DMS 273 treated with DMSO at 0.1 percent for 48 hours (cell line): ENCODE measurements at places on chromosomes 3 and 15.
A peak's percentile ranks its signal among the peaks of the same experiment; 100 is the strongest.

GRCh38 chr15:45402955-45403877 lies 24.9 kb upstream of the GATM start:
- DNase-seq: no peak

DNA sequence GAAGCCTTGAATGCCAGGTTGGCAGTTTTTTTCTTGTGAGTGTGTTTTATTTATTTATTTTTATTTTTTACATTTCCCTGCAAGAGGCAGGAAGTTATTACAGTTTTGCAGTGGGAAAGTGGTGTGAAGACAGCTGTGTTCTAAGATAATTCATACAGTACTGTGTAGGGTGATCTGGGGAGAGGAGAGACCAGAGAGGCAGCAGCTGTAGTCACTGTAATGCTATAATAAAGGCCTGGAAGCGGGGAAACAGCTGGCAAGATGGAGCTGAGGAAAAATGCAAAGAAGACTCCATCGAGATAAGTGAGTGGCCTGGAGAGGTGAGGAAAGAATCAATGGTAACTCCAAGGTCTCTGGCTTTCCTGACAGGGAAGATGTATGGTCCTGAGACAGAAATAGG lies 23.1 kb downstream of the CNTN3 start:
- no peak for DNase-seq

DNA sequence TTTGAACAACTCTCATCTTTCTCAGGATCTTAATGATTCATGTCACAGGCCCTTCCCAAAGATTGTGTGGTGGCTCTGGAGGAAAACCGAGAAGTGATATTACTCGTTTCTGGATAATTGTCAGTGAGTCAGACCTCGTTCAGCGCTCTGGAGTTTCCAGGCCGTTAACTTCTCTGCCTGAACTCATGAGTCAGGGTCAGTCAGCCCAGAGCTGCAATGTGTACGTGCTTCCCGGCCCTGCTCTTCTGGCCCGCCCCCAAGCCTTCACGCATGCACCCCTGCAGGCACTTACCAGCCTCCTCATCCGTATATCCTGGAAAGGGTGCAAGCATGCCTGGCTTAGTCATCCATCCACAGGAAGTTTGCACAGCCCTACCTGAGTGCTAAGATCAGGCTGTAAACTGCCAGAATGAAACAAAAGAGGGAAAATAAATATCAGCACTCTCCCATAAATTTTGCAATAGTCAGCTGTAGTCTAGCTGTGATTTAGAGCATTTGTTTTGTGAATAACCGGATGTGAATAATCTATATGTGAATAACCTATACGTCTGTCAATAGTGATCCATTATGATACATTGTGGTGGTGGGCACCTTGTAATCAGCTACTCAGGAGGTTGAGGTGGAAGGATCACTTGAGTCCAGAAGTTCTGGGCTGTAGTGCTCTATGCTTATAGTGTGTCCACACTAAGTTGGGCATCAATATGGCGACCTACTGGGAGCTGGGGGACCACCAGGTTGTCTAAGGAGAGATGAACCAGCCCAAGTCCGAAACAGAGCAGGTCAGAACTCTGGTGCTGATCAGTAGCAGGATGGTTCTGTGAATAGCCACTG lies 35.3 kb upstream of the SEMA4B start:
- DNase-seq: peak; percentile 17

GRCh38 chr3:177468331-177468730 lies 271.0 kb upstream of the TBL1XR1 start:
- no peak for DNase-seq

DNA sequence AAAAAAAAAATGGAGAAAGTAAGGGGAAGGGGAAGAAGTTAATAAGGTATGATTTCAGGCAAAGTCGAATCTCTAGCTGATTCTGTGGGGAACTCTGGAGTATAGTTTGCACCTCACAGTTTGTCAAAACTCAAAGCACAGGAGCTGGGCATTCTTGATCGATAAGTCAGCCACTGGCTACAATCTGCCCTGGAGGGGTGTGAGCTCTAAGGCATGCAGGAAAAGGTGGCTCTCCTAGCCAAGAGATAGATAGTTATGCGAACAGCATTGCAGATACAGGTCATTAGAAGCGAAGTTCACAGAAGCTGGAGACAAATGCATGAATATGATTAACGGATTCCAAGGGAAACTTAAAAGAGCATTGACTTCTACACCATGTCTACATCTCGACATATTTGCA lies 952.6 kb downstream of the AGBL1 start:
- DNase-seq: no peak

GRCh38 chr15:63986751-63987341 lies 59.4 kb downstream of the DAPK2 start:
- DNase-seq: no peak

- no peak for DNase-seq
Measured at GRCh38 chr3:23809840-23810342, 4.1 kb downstream of the UBE2E1 start.

- no peak for DNase-seq
Measured at GRCh38 chr15:34889476-34889875, 80.1 kb downstream of the AQR start.
